NB4 (cell line): ENCODE measurements at places on chromosomes 2 and 18.

GRCh38 chr2:236777408-236777807 lies 207.8 kb downstream of the ACKR3 start:
- no peak for DNase-seq

DNA sequence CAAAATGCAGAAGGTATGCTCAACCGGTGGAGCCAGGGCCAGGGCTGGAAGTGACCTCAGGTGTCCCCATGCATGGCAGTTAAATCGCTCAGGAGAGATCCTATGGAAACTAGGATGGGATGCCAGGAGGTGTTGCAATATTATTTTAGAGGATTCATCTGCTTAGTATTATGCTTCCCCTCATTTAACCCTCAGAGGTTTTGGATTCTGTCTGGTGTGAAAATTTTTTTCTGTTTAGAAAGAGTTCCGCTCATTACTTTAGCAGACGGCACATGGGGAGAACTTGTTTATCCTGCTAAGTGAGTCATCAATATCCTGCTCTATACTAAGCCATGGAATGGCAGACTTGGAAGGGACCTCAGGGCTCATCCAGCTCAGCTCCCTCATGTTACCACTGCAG lies 42.5 kb downstream of the TRIB2 start:
- no peak for DNase-seq

GRCh38 chr2:240155048-240155744 lies 14.7 kb upstream of the OTOS start:
- DNase-seq = no peak

- no peak for DNase-seq
Measured at GRCh38 chr2:237291138-237291792, 122.7 kb downstream of the COL6A3 start.

DNA sequence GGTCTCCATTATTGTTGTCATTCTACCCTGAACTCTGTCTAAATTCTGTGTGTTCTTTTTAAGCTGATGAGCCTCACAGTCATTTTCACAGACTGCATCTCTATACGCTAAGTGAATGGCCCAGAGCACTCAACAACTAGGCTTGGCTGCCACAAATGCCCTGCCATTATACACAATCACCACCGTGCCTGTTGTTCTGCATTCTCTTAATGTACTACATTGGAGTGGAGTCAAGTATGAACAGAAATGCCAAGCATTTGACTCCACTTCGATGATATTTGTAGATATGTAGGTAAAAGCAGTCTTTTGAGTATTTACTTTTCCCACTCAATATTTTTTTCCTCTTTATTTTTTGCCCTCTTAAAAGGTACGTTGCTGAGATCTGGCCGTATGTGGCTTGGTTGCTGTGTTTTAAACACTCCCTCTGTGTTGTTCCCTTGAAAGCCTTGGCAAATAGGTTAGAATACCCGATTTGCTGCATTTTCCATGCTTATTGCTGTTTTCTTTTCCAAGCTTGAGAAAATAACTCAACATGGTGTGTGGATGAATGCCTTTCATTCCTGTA lies 36.2 kb upstream of the TMEFF2 start:
- DNase-seq = no peak

DNA sequence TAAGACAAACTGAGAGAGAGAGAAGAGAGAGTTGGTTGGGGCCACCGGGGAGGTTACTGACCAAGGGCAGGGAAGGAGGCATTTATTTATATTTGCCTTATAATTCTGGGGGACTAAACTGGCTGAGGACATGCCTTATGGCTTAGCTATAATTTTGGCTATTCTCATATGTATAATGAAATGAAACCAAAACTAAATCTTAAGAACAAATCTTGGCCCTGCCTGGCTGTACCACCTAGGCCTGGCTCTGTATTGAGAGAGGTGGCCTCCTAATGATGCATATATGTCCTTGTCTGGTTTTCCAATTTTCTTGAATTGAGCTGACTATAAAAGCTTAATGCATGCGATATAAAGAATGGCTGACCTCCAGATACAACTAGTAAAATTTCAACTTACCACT lies 3.5 kb upstream of the PPP1CB start:
- no peak for DNase-seq

GRCh38 chr2:16625201-16625729 lies 40.4 kb downstream of the CYRIA start:
- peak; percentile 97 for DNase-seq

GRCh38 chr2:155633887-155634570 lies 698.5 kb downstream of the NR4A2 start:
- DNase-seq = peak; percentile 52

DNA sequence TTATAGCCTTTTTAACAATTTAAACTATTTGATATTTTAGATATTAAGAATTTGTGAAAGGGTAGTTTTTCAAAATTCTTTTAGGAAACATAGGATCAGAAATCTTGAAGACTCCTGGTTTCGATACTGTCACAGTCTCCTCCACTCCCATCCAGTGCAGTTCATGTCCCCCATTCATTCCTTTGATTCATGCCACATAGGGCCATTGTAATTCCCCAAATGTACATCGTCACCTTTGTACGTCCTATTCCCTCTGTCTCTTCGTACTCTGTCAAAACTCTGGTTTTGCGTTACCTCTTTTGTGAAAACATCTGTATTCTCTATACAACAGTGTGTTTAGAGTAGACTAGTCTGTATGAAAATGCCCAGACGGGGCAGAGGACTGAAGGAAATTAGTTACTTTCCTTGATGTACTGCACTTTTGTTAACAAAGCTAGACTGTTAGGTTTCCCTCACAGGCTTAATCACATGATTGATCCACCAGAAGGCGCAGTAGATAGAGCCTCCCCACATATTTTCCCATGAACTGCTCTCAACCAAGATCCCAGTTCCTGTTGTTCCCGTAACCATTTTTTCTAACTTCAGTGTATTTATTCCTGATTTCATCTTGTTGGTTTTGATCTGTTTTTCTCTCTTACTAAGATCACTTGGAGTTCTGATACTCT lies 2.5 kb downstream of the MRPL35 start:
- DNase-seq = no peak

GRCh38 chr2:165348441-165348840 lies 109.2 kb downstream of the SCN2A start:
- DNase-seq = no peak

GRCh38 chr2:107627926-107628325 lies 198.8 kb upstream of the RGPD4 start:
- DNase-seq = no peak
